ENCODE measurements at places on chromosomes 5 and 9.
A peak's percentile ranks its signal among the peaks of the same experiment; 100 is the strongest.

- peak; percentile 78 for DNase-seq
These were observed 950 bp upstream of the FNBP1 start for GRCh38 chr9:130043654-130044623.

GRCh38 chr5:43649256-43649655 lies 46.3 kb downstream of the NNT start:
- DNase-seq, result peak; percentile 75

DNA sequence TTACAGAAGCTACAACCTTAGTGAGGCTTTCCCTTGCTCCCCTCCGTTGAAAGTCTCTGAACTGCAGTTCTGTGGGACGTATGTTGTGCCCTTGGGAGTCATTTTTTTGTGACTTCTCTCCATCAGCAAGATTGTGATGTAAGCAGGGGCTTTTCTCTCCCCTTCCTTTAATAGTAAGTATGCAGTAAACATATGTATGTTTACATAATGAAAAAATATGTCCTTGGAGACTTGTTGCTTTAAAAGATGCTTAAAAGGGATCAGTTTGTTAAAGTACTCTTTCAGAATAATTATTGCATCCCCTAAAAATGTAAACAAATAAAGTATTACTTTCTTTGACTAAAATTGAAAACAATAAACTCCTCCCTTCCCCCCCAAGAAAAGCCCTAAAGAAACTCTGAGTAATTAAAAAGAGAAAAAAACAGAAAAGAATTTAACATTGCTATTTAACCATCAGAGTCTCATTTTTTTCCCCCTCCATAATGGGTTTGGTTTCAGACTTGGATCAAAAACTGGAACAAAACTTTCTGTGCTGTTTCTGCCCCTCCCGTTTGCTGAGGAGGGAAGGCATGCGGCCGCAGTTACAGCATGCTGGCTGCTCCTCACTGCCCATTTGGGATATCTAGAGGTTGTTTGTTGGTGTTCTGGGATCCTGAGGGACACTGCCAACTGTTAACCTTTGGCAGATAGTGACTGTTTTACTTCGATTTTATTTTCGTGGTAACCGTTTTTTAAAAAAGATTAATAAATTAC lies 40.2 kb downstream of the TRIO start:
- peak; percentile 36 for DNase-seq

DNA sequence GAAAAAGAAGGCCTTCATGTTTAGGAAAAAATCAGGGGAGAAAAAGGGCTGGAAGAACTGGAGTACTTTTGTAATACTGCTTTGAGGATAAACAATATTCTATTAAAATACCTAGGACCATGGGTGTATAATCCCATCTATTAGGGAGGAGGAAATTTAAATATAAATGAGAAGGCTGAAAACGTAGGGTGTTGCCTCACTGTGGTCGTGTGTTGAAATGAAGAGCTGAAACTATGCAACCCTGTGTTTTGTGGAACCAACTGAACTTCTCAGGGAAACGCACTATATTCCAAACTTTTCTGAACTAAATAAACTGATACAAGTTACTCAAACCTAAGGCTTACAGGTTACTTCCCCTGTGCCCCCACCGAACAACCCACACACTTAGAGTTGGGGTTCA lies 4.5 kb upstream of the CNTLN start:
- no peak for DNase-seq

- DNase-seq, result no peak
These were observed 81.0 kb upstream of the CCDC152 start for GRCh38 chr5:42675602-42676001.

DNA sequence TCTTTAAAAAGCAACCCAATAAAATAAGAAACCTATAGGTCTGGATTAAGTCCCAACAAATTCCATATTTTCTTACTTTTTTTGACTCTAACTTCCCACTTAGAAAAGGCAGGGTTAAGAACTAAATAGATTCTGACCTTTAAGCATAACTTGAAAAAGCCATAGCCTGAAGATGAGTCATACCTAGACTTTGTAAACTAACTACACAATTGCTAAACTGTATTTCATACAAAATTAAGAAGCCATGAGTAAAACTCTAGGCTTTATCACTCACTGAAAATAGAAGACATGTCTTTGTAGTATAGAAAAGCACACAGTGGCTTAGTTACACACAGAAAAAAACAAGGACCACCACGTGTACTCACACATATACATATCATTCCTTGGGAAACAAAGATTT lies 51.5 kb downstream of the MLLT3 start:
- DNase-seq, result peak; percentile 77

GRCh38 chr9:228929-229695 lies 14.4 kb downstream of the DOCK8 start:
- DNase-seq, result no peak
